ENCODE measurements at places on chromosomes 2 and 18.

DNA sequence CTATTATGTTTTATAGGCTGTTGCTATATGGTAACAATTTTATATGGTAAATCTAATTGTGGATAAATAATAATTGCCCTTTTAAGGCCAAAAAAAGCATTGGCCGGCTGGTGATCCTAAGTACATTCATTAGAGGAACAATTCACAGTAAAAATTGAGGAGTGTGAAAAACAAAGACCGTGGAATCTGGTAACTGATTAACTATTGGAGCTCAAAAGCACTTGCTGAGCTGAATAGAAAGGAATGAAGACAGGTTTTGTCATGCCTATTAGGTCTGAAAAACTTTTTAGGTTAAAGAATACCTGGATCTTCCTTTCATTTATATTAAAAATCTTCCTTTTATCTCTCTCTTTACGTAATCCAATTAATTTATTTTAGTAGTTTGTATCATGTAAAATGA lies 18.5 kb upstream of the RBBP8 start:
- DNase-seq: no peak

GRCh38 chr2:143981428-143981827 lies 538.5 kb downstream of the ZEB2 start:
- no peak for DNase-seq

- no peak for DNase-seq
Measured at GRCh38 chr18:2572171-2572569, 813 bp downstream of the NDC80 start.

- no peak for DNase-seq
Measured at GRCh38 chr18:3852321-3852720, 402.3 kb downstream of the TGIF1 start.

DNA sequence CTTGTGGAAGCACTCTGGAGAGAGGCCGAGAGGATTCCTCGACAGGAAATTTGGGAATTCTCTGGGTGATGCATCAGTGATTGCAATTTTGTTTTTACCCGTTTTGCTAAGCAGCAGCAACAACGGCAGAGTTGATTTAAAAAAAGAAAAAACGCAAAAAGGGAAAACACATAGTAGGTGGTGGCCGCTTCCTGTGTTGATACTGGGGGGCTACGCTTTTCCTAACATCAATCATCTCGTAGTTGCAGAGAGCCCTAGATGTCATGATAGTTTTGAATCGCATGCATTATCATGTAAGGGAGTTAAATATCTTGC lies 271 bp upstream of the RBM43 start:
- DNase-seq: no peak

DNA sequence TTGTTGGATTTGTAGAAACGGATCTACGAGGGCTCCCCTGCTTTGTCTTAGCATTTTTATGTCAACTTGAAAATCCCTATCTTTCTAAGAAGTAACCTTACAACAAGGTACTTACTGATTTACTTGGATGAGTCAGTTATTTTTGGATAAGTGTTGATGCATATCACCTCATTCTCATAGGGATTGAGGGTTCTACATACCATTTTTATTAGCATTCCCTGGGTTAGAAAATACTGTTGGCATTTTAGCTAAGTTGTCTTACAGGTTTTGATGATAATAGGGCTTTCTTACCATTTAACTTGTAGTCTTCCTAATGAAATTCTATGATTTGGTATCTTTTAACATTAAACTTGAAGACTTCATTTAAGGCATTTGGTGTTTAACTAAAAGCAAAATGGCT lies 125.2 kb downstream of the UBE2E3 start:
- no peak for DNase-seq

Data from cortex of kidney (tissue), 1 donor.